ENCODE measurements at places on chromosomes 6 and 20.

DNA sequence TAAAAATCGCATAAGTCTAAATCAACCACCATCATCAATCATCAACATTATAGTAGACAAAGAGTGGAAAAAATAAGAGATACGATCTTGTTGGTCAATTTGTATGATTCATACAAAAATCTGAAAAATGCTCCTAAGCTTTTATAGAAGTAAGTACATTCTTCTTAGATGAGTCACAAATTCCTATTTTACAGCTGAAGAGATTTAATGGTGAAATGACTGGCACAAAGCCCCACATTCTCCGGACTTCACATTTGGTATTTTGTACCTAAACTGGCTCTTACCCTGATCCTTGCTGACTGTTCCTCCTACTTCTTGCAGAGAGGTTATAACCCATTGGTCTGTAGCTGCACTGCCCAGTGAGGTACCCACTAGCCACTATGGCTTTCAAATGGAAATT, 29.9 kb upstream of the PREP start:
- DNase-seq: no peak
- no peaks in the 10 kb centered on the region for H3K4me1 ChIP-seq
- no peaks in the 10 kb centered on the region for H3K36me3 ChIP-seq
- no peaks in the 10 kb centered on the region for H3K27me3 ChIP-seq

DNA sequence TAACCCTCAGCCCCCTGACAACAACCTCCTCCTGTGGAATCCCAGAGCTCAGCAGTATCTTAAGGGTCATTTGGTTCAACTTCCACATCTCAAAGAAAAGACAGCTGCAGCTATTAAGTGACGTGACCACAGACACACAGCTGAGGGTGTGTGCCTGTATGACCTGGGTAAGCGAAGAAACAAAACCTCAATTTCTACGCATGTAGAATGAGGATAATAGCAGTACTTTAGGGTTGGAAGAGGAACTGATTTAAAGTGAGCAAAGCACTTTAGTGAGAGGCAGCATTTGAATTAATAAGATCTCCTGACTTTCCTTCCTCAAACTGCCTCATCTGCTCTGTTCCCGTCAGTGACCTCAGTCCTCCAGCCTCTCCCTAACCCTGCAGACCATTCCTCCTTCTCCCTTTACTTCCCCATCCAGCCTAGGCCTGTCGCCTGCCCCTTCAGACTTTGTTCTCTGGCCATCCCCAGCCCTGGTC, 6.8 kb upstream of the ARMC2 start:
- no peaks in the 10 kb centered on the region for H3K27me3 ChIP-seq
- peaks cover 25% of the 10 kb centered on the region for H3K4me1 ChIP-seq
- peak overlapping the region; percentile 11 for H3K27ac ChIP-seq
- H3K36me3 ChIP-seq: peaks cover 4% of the 10 kb centered on the region
- DNase-seq: no peak
- no peak overlapping the region for H3K4me3 ChIP-seq

DNA sequence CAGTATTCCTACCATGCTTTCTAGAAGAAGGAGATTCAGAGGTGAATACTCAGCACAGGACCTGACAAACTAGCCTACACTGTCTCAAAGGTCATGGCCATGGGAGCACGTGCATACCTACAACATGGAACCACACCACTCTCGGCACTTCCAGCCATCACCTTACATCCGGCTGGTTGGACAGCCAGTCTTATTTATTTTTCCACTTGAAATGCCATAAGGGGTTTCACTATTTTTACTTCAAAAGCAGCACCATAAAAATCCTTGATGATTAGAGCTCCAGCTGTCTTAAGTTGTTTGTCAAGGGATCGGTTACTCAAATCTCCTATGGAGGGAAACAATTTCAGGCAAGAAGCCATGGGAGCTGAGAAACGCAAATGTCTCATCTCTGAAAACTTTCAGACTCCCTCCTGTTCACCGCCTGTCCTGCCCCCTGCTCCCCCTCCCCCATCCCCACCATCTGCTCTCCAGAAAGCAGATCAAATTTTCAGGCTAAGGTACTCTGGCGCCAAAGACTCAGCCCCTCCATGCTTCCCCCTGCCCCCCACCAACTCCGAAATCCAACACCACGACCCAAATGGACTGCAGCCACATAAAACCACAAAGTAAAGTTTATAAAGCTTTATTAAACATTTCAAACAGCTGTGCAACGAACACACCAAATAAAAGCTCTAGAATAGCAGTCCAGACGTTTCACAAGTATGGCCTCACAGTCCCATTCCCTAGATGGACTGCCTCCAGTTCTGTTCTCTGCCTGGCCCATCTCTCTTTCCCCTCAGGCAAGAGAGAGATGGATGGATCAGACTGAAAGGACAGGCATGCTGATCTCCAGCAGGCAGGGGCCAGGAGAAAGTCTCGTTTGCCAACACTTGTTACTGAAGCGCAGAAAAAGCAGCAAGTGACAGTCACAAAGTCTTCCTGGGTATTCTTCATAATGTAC, 4.0 kb upstream of the NNAT start:
- DNase-seq: no peak
- H3K4me1 ChIP-seq: peaks cover 56% of the 10 kb centered on the region
- no peak overlapping the region for H3K4me3 ChIP-seq
- H3K27ac ChIP-seq: no peak overlapping the region

DNA sequence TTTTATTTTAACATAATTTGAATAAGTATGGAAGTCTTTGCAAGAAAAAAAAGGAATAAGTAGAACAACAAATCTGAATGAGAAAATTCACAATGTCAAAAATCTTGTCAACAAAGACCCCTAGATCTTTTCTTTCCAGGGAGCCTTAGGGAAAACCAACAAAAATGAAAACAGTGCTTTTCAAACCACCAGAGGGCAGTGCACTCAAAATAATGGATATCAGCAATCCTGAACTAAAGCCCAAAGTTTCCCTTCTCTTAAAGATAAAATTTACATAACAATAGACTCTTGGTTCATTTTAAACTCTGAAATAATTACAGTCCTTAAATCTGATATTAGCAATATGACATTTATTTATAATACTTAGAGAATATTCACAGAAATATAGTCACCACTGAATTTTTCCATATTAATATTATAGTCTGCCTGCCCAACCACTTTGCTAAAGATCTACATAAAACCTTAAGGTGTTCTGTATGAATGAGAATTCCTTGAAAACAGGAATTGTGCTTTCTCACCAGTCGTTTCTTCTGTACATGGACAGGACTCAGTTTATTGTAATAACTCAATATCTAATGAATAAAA, 105.3 kb upstream of the BMP5 start:
- no peaks in the 10 kb centered on the region for H3K27me3 ChIP-seq
- no peak for DNase-seq
- no peaks in the 10 kb centered on the region for H3K4me1 ChIP-seq
- H3K36me3 ChIP-seq: no peaks in the 10 kb centered on the region
- H3K27ac ChIP-seq: no peak overlapping the region

DNA sequence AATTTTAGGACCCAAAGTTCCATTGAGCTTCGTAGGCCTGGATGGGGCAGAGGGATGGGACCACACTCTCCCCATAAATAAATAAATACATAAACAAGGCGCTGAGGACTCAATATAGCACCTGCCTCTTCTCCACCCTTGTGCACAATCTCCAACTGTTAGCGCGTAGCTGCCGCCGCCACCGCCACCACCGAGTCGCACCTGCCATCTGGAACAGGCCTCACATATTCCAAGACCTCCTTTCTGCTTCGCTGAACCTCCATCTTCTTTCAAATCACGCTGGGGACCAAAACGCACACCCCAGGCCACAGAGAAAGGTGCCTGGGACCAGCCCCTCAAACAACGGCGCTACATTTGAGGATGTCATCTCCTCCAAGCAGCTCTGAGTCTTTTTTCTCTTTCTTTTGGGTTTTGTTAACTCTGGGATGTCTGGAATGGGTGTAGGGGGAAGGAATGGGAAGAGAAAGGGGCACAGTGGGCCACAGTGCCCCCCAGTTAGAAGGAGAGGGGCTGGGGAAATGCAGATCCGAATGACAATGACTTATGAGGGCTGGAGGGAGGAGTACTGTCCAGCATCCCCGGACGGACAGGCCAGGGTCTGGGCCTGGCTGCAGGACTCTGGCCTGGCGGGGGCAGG, 49.7 kb downstream of the NOL4L start:
- no peaks in the 10 kb centered on the region for H3K27me3 ChIP-seq
- H3K4me1 ChIP-seq: peaks cover 64% of the 10 kb centered on the region
- DNase-seq: peak; percentile 31
- H3K27ac ChIP-seq: peak overlapping the region; percentile 98
- H3K36me3 ChIP-seq: peaks cover 25% of the 10 kb centered on the region

Data from central memory CD8-positive, alpha-beta T cell (primary cell).